Activated CD4-positive, alpha-beta T cell treated with anti-CD3 and anti-CD28 coated beads, Interleukin-2, Interleukin-6, amounts not matched to agents 100 ng/mL and 50 ng/mL, durations not matched to agents 16 hours and 8 hours (primary cell): ENCODE measurements at places on chromosomes 6 and 20.

DNA sequence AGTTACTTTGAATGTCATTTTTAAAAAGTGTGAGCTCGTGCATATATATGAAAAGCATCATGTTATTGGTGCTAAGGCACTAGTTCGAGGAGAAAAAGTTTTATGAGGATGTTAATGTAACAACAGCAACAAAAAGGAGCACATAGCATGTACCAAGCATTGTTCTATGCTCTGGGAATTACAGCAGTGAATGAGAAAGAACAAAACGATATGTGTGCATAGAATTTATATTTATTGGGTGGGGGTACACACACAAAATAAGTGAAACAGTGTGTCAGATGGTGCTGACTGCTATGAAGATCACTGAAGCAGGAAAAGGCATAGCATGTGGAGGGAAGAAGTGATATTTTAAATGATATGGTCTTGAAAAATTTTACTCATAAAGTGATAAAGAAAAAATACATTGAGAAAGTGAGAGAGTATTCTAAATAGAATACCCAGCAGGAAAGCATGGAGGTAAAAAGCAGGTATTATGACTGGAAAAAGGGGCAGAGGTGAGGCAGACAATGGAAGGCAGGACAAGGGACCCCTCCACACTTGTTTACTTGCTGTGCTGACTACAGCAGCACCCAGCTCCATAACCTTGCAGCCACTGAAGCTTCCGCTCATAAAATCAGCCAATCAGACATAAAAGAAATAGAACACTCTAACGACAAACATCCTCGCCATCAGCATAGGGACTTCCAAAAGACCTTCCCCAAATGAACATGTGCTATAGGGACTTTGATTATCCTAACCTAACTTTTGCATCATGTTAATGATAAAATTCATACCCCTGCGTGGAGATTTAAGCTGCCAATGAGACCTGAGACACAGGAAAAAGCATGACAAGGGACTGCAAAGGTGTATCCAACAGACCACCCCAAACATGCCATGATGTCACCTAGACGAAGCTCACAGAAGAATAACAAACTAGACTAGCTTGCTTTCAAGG, 119.9 kb downstream of the HFE start:
- DNase-seq: no peak

DNA sequence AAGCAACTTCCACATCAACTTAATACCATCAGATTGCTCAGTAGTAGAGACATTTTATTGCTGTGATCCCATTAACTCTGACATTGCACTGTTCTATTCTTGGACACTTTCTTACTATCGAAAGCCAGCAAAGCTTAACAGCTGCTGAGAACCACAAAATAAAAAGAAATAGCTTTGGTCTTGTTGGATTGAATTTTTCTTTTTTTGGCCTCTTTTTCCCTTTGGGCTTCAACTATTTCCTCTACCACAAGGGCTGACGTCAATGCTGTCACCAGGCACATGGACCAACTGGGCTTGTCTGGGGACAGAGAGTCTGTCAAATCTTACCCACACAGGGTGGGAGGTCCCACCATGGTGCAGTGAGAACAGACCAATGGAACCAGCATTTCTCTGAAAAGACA, 63.4 kb upstream of the ENPP5 start:
- DNase-seq: no peak

DNA sequence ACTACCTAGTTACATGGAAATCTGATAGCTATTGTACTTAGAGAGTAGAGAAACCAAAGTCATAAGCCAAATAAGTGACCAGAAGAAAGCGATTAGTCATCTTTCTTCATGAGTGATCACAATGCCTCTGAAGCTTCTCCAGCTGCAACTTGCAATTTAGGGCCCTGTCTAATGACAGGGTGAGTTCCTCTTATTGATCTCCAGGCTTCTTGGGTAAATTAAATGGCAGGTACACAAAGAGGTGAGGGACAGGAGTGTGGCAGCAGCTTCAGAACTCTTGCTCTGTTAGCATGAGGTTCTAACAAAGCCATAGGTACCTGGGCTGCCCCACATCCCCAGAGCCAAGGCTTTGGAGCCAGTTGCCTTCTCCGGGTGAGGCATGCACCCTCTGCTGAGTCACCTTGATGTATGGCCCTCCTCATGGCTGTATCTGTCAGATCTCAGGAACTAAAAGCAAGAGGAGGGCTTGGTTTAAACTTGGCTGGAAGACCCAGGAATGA, 60.8 kb downstream of the PRDM1 start:
- no peak for DNase-seq

DNA sequence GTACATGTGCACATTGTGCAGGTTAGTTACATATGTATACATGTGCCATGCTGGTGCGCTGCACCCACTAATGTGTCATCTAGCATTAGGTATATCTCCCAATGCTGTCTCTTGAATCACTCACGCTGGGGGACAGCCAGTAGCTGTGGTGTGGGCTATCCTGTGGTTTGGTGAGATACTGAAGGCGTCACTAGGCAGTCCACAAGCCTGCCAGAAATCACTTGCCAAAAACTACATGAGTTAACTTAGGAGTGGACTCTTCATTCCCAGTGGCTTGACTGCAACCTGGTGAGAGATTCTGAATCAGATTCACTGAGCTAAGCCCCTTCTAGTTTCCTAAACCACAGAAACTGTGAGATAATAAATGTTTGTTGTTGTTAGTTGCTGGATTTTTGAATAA, 191.3 kb downstream of the TSHZ2 start:
- DNase-seq: peak; percentile 43

DNA sequence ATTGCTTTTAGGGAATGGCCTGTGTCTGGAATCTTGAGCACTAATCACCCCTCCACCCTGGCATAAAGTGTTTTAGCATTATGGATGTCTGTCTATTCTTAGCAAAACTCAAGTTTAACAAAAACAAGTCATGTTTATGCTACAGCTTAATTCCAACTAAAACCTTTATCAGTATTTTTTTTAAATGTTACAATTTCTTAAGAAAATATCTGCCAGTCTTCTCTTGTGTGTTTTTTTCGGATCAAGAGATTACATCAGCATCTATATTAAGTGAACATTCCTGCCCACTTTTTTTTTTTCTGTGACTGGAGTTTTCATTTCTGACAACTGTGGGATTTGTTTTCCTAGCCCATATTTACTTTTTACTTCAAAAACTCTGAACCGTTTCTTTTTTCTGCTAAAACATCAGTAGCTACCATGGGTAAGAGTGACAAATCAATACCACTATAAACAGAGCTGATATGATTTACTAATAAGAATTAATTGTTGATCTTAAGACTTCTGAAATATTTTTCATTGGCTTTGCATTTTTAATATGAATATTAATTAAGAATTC, 94.3 kb downstream of the EDN1 start:
- DNase-seq: no peak

- no peak for DNase-seq
Observed at GRCh38 chr20:12201289-12201991, 283.7 kb downstream of the BTBD3 start.

DNA sequence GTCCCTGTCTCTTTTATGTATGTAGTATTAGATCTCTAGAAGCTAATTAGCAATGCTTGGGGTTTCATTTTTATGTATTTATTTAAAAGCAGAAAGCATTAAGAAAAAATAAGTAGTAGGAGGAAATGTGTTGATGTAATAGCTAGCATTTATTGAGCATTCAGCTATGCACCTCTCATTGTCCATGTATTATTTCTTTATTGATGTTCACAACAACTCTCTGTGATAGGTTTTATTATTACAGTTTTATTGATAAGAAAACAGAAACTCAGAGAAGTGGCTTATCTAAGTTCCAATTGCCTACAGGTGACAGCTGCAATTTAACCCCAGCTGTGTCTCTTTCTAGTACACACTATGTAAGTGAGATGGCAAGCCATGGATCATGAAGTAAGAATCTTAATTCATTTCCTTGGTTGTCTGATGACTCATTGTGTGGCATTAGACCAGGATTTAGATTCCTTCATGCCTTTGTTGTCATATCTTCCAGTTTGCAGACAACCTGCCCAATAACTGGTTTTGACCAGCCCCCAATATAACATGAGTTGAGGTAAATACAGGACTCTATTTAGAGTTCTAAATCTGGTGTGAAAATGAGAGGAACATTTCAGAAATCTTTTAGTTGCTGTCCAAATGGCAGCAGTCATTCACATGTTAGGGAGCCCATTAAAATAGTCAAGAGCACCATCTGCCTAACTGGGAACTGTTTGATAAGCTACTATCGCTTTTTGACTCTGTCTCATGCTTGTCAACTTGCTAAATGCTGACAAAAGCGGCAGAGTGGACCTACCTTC, 170.8 kb upstream of the PHACTR1 start:
- DNase-seq: no peak

DNA sequence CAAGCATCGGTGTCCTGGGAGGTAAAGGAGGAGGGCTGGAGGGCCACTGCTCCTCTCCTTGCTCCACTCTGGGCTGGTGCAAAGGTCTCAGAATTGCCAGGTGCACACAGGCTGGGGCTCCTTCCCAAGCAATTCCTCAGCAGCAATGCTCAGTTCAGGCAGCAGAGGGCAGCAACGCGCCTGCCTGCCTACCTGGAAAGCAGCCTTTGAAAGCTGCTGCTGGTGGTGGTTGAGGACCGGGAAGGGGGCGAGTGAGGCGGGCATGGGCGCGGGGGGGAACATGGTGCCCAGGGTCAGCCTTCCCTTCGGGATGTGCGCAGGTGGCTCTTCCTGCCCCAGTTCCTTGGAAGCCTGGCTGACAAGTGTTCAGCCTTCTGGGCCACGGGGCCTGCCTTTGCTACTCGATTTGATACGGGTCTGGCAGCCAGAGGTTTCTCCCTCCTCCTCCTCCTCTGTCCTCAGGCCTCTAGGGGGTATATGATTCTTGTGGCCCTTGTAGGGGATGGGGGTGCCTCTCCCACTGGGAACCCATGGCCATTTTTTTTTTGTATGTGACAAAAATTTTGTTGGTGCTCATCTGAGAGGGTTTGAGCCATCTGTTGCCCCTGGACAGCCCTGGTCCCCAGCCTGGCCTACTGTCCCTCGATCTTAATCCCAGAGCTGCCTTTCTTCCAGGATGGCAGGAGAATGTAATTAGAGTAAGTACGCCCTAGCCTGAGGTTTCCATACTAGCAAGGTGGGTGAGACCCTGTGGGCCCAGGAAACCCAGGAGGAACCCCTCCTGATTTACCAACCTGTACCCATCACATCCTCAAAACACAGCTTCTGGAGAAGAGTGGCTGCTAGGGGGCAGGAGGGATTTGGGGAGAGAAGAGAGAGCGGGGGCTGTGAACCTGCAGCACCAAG, 20.1 kb downstream of the MRPS18A start:
- peak; percentile 90 for DNase-seq

GRCh38 chr6:111709615-111710398, 104.1 kb upstream of the TRAF3IP2 start:
- DNase-seq: peak; percentile 75

GRCh38 chr6:112337209-112337638, 9.9 kb upstream of the RFPL4B start:
- DNase-seq: no peak

- no peak for DNase-seq
Observed at GRCh38 chr6:30656513-30656912, 9.6 kb downstream of the C6orf136 start.

- no peak for DNase-seq
Observed at GRCh38 chr6:142152746-142153145, 5.7 kb downstream of the VTA1 start.

DNA sequence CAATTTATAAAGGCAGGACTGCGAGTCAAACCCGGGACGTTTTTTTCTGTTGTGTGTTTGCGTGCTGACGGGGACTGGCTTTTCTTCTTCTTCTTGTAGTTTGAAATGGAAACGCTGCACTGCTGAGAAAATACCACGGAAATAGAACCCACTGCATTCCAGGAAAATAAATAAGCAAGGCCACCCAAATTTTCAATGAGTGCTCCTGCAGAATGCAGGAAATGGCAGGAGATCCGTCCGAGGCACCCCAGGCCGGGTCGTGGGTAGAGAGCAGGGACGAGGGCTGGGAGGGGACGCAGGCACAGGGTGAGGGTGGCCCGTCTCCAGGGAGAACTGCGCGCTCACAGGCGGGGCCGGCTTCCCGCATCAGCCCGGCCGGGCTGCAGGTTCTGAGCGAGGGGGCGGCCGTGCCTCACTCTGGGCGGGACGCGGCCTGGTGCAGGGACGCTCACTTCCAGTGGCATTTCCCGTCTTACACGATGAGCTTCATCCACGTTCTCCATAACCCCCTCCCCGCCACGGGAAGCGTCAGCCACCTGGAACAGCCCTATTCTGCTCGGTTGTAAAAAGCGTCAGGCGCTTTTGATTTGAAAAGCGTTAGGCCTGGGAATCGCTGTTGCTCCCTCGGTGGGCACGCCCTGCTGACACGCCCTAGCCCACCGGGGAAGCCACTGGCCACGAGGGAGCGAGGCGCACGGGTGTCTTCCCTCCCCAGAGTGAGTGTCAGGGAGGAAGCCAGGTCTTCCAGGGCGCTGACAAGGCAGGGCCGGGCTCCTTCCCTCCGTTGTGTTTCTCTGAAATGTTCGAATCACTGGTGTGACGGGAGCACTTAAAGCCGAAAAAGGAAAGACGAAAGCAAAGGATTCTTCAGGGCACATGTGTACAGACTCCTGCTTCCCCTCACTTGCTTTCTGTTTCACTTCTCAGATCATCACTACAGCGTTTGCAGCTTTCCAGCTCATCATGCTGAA, 17.9 kb upstream of the EXOC2 start:
- DNase-seq: peak; percentile 77

GRCh38 chr20:19341348-19342053, 129.1 kb downstream of the SLC24A3 start:
- no peak for DNase-seq
